ENCODE measurements at places on chromosomes 12 and 14.

DNA sequence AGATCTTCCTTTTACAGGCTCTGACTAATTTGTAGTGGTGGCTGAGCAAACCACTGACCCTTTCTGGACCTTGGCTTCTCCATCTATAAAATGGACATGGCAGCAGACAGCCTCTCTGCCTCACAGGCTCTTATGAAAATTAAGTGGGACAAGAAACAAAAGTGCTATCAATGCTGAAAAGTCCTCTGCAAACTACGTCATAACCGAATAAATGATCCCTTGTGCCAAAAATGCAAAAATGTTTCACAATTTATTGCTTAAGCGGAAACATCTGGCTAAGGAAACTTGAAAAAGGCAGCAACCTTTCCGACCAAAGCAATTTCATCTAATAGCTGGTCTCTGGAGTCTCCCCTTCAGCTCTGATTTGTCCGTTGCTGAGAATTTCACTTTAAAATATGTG, 108.5 kb upstream of the PLXNC1 start:
- DNase-seq = no peak

DNA sequence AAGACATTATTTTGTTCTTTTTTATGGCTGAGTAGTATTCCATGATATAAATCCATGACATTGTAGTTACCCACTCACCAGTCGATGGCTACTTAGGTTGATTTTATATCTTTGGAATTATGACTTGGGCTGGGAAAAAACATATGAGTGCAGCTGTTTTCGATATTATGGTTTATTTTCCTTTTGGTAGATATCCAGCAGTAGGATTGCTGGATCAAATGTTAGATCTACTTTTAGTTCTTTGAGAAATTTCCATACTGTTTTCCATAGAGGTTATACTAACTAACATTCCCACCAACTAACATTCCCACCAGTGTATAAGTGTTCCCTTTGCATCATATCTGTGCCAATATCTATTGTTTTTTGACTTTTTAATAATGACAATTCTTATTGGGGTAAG, 29.9 kb upstream of the PTPRR start:
- DNase-seq = no peak

DNA sequence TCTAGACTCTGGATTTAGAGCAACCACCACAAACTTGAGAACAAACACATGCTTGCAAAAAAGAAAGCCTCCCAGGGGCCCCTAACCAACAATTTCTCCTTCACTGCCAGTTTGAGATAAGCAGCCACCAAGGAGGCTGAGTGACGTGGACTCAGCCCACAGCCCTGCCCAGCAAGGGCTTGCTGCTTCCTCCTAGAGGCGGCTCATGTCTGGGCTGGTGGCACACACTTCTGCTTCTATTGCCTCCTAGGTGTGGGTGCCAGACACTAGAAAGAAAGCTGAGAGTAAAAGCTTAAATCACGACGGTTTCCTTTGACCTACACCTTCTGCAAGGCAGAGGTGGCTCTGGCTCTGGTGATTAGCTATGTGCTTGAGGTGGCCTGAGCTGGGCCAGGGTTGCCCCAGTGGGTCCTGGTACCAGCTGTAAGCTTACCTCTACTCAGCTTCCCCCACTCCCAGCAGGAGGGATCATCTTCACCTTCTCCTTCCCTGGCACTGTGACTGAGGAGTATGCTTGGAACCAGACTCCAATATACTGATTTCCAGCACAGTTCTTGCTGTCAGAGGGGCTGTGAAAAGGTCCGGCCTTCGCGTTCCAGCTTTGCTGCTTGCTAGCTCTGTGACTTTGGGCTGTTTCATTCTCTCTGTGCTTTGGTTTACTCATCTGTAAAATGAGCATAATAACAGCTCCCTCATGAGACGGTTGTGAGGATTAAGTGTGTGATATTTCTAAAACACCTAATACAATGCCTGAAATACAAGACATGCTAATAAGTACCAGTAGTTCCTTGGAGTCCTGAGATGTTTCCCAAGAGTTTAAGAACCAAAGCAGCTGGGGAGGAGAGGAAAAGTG, 89.7 kb upstream of the PARP11 start:
- peak; percentile 48 for DNase-seq

DNA sequence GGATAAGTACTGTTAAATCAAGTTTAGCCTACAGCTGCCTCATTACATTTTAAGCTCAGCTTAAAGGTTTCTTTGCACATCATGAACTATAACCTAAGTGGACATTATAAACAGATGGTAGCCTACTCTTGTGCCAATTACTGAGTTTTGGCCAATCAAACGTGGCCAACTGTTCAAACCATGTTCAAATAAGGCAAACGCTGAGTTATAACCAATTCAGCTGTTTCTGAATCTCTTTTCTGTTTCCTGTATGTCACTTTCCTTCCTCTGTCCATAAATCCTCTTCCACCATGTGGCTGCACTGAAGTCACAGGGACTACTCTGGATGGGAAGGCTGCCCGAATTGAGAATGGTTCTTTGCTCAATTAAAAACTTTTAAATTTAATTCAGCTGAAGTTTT, 98.4 kb downstream of the BCAT1 start:
- no peak for DNase-seq

DNA sequence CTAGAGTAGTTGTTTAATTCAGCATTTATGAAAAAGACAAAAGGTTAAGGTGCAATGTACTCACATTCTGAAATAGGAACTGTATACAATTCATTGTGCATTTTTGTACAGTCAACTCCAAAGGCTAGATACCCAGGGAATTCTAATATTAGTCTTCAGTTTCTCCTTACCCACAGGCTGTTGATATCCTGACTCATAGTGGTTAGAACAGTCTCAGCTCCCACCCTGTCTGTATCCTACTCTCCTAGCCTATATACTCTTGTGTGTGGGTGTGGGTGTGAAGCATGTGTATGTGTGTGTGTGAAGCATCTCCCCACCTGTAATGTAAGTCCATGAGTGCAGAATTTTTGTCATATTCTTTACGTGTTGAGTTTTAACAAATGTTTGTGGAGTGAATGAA, 229.5 kb downstream of the NAV3 start:
- no peak for DNase-seq

GRCh38 chr12:10339053-10339840, 31.6 kb downstream of the KLRD1 start:
- DNase-seq = no peak

- DNase-seq = no peak
Observed at GRCh38 chr12:31491841-31492598, 98.9 kb downstream of the DENND5B start.

DNA sequence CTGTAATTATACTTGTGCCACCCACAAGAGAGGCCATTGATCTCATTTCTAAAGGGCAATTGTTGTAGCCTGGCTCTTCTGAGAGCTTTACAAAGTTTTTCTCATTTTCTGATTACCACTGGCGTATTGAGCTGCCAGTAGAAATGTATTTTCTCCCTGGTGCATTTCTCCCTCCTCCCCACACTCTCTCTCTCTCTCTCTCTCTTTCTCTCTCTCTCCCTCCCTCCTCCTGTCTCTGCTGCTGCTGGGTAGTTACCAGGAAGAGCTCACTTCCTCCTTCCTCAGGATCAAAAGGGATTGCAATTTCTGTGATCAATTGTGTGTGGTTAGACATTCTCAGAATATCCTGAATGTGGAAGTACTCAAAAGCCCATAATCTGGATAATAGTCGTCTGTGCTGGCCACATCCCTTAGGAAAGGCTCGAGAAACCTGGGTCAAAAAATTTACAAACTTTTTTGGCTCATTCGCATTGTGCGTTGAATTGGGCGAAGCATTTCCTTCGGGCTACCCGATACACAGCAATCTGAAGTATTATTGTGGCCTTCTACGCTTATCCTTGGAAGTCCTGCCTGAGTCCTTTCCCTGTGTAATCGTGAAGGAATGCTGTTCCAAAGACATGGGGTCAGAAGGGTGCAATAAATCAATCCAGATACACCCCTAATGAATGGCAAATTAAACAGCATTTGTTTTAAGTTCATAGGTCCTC, 254.8 kb downstream of the MSRB3 start:
- no peak for DNase-seq

DNA sequence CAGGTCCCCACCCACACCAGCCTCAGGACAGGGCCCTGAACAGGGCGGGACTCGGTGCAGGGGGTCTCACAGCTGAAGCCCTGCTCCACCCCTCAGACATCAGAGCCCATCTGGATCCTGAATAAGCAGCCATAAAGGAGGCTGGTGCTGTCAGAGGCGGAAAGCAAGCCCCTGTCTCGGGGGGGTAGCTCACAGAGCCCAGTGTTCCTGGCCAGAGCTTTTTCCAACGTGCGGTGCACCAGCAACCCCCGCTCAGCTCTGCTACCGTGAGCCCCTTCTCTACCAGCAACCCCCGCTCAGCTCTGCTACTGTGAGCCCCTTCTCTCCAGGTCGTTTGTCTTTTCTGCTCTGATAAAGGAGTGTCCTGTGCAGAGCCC, 136.5 kb upstream of the SFSWAP start:
- DNase-seq = no peak
